Stimulated activated CD4-positive, alpha-beta T cell treated with anti-CD3 and anti-CD28 coated beads, TNF-alpha, amount 100 ng/mL, for 48 hours (primary cell): ENCODE measurements at places on chromosomes 5 and 9.

- DNase-seq: no peak
Measured at GRCh38 chr9:131099102-131099606, 2.8 kb downstream of the AIF1L start.

GRCh38 chr5:142661957-142662356 lies 23.9 kb downstream of the FGF1 start:
- DNase-seq: no peak

- DNase-seq: no peak
Measured at GRCh38 chr5:178348356-178349074, 115.9 kb upstream of the PHYKPL start.

GRCh38 chr9:110116543-110116885 lies 91.4 kb downstream of the C9orf152 start:
- no peak for DNase-seq

- DNase-seq: no peak
Measured at GRCh38 chr5:135016861-135017290, 17.2 kb downstream of the PITX1 start.

- DNase-seq: no peak
Measured at GRCh38 chr9:12954441-12954840, 179.6 kb downstream of the LURAP1L start.

- no peak for DNase-seq
Measured at GRCh38 chr5:16992006-16992405, 55.9 kb upstream of the MYO10 start.

DNA sequence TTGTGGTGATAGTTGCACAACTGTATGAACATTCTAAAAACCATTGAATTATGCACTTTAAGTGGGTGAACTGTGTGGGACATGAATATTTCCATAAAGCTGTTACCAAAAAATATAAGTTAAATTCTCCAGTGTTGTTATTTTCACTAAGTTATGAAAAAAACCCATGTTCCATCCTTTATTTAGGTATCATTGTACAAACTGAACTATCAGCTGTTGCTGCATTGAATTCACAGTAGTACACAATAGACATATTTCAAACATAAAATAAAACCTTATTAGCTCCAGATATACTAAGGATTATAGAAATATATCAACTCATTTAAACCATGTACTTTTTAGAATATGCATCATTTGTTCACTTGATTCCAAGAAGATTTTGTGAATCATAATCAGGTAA lies 192.1 kb downstream of the COMMD10 start:
- DNase-seq: no peak

GRCh38 chr9:130421154-130421801 lies 23.5 kb upstream of the ASS1 start:
- DNase-seq: no peak

- DNase-seq: no peak
Measured at GRCh38 chr5:32074401-32074800, 99.7 kb downstream of the GOLPH3 start.
